ENCODE measurements at places on chromosomes 16 and 17.
A peak's percentile ranks its signal among the peaks of the same experiment; 100 is the strongest.

DNA sequence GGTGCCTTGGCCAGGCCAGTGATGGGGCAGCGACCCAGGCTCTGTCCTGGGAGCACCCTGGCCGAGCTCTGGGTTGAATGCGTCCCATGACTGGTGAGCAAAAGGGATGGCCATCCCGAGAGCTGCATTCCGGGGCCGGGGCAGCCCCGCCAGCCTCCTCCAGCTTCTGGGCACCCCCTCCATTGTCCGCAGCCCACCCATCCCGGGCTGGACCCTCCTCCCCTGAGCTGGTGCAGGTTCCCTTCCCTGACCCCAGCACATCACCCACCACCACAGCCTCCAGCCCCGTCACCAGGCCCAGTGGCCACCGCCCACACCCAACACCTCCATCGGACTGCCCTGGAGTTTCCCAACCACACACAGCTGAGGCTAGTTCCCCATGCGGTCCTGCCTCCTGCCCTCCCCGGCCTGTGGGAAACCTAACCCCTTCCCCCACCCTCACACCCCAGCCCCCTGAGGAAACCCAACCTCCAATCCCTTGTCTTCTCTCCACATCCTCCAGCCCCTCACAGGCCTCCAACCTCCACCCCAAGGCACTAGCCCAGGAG, 16.2 kb upstream of the PVALEF start:
- peak; percentile 76 for DNase-seq

- DNase-seq, result no peak
Observed at GRCh38 chr16:72428681-72429376, 256.9 kb upstream of the PMFBP1 start.

DNA sequence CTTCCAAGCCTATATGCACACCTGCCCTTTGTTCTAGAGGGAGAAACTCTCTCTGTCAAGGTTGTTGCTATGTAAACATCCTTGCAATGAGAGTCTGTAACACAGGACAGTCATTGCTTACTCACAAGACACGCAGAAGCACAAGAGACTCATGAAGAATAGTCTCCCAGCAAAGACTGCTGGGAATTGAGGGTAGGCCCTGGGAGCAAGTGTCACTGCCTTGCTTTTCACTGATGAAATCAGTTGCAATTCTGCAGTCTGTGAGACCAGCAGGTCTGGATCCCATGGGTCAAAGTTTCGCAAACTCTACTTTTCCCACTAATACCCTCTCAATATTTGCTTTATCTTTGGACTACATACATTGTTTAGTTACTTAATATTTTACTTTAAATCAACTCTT, 177.4 kb downstream of the FTO start:
- DNase-seq, result no peak

GRCh38 chr17:12769981-12770380, 19.3 kb upstream of the ARHGAP44 start:
- DNase-seq, result no peak

DNA sequence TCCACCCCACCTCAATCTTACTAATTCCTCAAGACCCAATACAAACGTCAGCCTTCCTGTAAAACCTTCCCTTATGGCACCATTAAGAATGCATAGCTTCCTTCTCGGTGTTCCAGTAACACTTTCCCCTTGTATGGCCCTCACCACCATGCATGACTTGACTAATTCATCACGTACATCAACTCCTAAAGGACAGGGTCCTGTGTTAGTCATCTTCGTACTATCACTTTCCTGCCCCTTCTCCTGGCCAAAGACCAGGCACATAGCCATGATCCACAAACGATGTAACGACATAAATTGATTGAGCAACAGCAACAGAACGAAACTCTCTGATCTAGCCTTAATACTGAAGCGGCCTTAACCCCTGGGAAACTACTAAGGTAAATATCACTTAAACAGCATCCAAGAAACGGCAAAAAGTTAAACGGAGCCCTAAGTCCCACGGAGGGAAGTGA, 612 bp downstream of the PSMD12 start:
- DNase-seq, result no peak

GRCh38 chr17:61395409-61395982, 4.1 kb upstream of the TBX2 start:
- peak; percentile 44 for DNase-seq

DNA sequence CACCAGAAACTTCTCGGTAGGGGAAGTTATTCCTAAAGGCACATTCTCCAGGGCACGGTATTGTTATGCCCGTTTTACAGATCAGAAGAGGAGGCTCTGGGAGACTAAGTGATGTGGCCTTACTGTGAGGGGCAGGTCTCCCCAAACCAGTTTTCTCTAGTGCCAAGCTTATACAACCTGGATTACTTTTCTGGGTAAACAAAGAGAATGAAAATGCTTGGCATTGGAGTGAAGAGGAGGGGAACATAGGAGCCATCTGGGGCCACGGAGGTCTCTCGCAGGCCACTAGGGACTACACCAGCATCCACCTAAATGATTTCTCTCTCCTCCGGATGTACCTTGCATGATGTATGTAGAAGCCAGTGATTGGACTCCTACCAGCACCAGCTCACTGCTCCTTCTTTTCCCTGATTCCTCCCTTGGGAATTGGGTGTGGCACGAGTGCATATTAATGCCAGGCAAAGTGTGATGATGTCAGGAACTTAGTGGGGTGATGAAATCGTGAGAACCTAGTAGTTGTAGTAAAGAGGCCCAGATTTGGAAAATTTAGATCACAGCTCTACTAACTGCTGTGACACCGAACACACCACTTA, 674 bp downstream of the TOM1L1 start:
- no peak for DNase-seq

GRCh38 chr16:16136588-16136987, 86.7 kb downstream of the ABCC6 start:
- no peak for DNase-seq

- DNase-seq, result no peak
Observed at GRCh38 chr17:33593991-33594390, 300.9 kb upstream of the ASIC2 start.

- DNase-seq, result no peak
Observed at GRCh38 chr17:63476854-63477479, at the start of gene ACE. ACE (plus strand) TSS chr17:63477061; CDS start chr17:63477095, 34 bp downstream.

GRCh38 chr16:4375717-4376116, 4.1 kb downstream of the VASN start:
- DNase-seq, result no peak

- peak; percentile 86 for DNase-seq
Observed at GRCh38 chr17:42744283-42744805, 496 bp downstream of the EZH1 start.

- no peak for DNase-seq
Observed at GRCh38 chr17:12983991-12984884, 33.6 kb downstream of the ELAC2 start.

GRCh38 chr17:55117164-55117563, 147.6 kb upstream of the HLF start:
- DNase-seq, result no peak

DNA sequence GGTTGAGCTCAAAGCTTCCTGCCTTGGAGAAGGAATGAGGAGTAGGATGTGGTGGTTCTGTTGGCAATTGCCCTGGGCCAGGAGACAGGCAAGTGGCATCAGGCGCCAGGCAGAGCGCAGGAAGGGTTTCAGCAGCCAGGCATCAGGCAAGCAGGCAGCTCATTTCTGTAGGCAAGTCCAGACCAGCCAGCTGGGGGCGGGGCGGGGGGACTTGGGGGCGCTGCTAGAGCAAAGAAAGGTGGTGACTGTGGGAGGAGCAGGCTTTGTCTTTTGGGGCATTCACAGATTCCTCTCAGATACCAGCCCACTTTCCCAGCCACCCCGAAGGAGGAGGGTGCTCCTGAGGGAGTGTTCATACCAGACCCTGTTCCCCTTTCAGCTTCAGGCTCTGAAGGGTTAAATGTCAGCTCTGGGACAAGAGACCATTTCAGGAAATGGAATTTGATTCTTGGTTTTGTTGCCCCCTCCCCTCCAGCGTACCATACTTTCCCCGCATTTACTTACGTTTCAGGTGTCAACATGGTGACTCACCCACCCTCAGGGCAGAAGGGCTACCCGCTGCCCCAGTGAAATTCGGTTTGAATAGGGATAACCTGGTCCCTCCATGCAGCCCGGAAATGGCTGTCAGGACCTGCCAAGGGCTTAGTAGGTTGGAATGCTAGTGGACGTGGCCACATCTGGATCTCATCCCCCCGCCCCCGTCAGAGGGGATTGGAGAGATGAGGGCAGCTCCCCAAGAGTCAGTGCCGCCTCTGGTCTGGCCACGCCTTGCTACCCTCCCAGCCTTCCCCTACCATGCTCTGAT, 13.2 kb downstream of the NGFR start:
- DNase-seq, result no peak
